ACHN (cell line): ENCODE measurements at places on chromosomes 11 and 22.

DNA sequence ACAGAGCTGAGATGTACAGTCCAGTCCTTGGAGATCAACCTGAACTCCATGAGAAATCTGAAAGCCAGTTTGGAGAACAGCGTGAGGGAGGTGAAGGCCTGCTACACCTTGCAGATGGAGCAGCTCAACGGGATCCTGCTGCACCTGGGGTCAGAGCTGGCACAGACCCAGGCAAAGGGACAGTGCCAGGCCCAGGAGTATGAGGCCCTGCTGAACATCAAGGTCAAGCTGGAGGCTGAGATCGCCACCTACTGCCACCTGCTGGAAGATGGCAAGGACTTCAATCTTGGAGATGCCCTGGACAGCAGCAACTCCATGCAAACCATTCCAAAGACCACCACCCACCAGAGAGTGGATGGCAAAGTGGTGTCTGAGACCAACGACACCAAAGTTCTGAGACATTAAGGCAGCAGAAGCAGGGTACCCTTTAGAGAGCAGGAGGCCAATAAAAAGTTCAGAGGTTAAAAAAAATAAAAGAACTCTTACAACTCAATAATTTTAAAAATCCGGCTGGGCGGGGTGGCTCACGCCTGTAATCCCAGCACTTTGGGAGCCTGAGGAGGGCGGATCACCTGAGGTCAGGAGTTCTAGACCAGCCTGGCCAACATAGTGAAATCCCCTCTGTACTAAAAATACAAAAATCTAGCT, 69.9 kb upstream of the RTL6 start:
- peak; percentile 48 for DNase-seq

GRCh38 chr22:28187612-28188011, 268.6 kb upstream of the PITPNB start:
- no peak for DNase-seq

GRCh38 chr11:33869481-33870422, 22.1 kb downstream of the LMO2 start:
- DNase-seq = no peak

- no peak for DNase-seq
These were observed 12.9 kb upstream of the ARHGAP42 start for GRCh38 chr11:100674212-100674611.

- no peak for DNase-seq
These were observed 68.6 kb downstream of the CSNK2A3 start for GRCh38 chr11:11284481-11284880.

GRCh38 chr11:111349191-111349695, 29.8 kb downstream of the POU2AF1 start:
- DNase-seq = no peak

GRCh38 chr11:110366291-110366690, 63.5 kb upstream of the FDX1 start:
- DNase-seq = no peak

- no peak for DNase-seq
These were observed 330.6 kb upstream of the ZC3H12C start for GRCh38 chr11:109762546-109762945.

- no peak for DNase-seq
These were observed 79.6 kb upstream of the CLDN5 start for GRCh38 chr22:19603767-19604166.

DNA sequence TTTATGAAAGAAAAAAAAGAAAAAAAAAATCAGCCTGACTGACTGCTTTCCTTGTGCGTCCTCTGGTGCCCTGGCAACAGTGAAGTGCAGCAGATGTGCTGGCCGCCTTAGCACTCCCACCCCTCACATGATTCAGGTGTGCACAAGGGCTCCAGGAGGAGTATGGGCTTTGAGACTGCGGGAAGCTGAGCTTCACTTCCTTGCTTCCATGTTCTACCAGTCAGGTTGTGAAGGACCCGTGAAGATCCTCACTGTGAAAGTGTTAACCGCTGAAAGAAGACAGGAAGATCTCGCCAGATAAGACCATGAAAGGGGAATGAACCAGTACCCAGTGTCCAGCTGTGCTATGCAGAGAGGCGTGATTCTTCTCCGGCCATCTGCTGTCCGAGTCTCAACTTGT, 48.2 kb downstream of the HIRA start:
- no peak for DNase-seq

DNA sequence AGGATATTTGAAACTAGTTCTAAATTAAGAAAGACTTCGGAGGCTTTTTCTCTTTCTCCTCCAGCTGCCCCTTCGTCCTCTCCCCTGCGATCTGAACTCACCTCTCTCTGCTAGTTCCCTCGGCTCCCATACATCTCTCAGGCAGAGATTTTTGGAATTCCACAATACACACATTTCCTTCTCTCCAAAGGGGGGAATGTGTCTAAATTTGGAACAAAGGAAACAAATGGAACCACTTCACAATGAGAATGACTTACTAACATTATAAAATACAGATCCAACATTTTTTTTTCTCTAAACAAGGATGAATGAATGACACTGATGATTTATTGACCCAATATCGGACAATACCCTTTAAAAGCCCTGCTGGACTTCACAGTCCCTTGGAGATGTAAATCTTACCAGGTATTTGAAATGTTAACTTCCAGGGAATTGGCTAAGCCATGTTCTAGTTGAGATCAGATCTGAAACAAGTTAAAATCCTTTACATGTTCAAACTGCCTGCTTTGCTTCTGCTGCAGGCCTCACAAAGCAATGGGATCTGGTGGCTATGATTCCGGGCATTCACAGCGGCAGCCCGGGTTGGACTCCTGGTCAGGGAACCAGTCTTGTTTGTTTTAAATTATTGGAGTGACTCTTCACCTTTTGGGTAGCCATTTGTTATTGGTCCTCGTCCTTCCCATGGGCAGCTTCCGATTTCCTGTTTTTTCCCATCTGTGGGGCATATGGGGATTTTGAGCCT, 20.5 kb upstream of the GSTP1 start:
- peak; percentile 29 for DNase-seq
